Naive B cell (primary cell): ENCODE measurements at places on chromosomes 5 and 9.
A peak's percentile ranks its signal among the peaks of the same experiment; 100 is the strongest.

GRCh38 chr9:87703636-87704276, 22.2 kb upstream of the CTSL start:
- DNase-seq, result no peak

DNA sequence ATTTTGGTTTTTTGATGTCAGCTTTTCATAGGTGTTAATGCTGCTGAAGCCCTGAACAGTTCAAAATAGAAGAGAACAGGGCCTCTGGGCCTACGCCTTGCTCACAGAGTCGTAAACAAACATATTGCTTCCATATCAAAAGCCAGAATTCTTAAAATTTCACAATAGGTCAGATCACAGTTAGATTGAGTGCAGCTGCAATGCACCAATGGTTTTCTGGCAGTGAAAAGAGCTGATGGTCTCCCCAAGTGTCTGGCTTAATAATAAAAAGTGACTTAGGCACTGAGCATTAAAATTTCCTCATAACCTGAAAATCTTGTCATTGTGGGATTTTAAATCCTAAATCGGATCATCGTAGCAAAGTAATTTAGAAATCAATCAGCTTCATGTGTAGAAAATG, 493.0 kb downstream of the CAAP1 start:
- DNase-seq, result no peak

- DNase-seq, result no peak
Measured at GRCh38 chr9:111683392-111683791, 22.0 kb downstream of the GNG10 start.

- no peak for DNase-seq
Measured at GRCh38 chr9:136058084-136058483, 37.0 kb downstream of the NACC2 start.

- peak; percentile 20 for DNase-seq
Measured at GRCh38 chr5:142881076-142881783, 111.1 kb downstream of the ARHGAP26 start.

- no peak for DNase-seq
Measured at GRCh38 chr5:90408571-90409317, 812 bp downstream of the CETN3 start.

- no peak for DNase-seq
Measured at GRCh38 chr9:27108981-27109541, at the start of gene TEK. TEK (plus strand) TSS chr9:27109225; CDS start chr9:27109591, 366 bp downstream.

- no peak for DNase-seq
Measured at GRCh38 chr9:138122676-138123075, 245.1 kb downstream of the CACNA1B start.

DNA sequence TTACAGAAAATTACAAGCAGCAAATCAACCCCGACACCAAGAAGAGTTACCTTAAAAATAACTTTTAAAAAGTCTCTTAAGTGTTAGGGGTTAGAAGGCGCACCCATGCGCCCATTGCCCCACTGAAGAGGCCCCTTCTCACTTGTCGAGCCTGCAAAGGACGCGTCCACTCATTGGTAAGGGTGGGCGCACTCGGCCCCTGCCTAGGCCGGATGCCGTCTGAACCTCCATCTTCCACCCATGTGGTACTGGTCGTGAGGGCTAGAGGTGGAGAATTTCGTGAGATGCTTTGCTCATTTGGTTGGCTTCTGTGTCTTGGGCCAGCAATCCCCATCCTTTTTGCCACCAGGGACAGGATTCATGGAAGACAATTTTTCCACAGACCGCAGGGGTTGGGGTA, 27.5 kb upstream of the LRRC14B start:
- no peak for DNase-seq

DNA sequence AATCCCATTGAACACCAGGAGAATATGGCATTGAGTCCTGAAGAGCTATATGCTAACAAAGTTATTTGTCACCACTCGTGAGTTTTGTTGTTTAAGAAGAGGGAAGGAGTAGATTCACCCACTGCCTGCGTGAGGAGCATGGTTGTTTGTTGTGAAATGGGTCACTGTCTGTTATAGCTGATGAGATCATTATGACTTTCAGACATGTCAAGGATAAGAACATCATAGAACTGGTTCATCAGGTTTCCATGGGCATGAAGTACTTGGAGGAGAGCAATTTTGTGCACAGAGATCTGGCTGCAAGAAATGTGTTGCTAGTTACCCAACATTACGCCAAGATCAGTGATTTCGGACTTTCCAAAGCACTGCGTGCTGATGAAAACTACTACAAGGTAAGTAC, 76.9 kb downstream of the SYK start:
- no peak for DNase-seq

DNA sequence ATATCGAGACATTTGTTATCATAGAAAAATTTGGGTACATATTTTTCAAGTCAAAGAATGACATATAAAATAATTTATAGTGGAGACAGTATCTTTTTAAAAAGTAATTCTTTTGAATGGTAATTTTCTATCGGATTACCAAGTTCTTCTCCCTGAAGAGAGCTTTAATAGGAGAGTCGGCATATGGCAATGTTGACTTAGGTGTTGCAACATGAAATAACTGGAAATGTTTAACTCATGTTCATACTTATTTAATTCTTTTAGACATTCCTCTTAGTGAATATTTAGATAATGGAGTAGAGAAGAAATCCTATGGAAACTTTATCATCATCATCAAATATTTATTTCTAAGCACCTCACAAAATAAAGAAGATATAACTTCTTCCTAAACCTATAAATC, 118.2 kb upstream of the CTNND2 start:
- DNase-seq, result no peak

GRCh38 chr5:115815693-115816225, 700 bp downstream of the CDO1 start:
- DNase-seq, result no peak

- DNase-seq, result no peak
Measured at GRCh38 chr5:139376364-139376763, 6.7 kb downstream of the SLC23A1 start.

- DNase-seq, result peak; percentile 42
Measured at GRCh38 chr9:131275332-131276093, 797 bp downstream of the FAM78A start.

DNA sequence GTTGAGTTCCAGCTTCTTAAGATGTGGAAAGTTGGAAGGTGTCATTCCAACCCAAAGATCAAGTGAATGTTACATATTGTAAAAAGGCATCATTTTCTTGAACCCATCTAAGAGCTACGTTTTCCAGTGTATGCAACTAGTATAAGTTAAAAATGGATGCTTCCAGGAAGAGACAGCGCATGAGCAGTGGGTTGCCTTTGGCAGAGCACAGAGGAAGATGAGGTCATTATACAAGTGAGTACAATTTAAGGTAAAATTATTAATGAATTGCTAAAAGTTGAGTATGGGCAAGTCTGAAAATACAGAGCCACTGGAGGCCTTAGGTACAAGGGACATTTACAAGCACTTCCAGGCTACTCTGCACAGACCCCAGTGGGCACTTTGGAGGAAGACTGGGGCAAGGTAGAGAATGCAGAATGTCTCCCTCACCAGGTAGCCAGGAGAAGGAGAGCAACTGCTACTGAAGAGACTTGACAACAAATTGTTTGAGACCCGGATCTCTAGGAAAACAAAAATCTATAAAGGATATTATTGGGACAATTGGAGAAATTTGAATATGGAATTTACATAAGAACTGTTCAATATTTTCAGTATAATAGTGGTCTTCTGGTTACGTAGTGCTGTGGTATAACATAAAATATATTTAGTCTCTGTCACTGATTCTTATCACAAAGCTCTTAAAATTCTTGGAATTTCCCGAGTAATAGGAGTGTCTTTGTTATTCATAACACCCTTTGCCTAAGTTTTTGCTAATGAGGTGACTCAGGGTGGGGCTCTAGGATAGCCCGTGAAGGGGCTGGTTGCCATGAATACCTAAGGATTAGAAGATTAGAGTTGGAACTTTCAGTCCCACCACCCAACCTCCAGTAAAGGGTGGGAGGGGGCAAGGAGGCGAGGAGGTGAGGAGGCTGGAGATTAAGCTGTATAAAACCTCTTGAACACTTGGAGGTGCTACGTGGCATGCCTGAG, 129.9 kb upstream of the FER start:
- no peak for DNase-seq

DNA sequence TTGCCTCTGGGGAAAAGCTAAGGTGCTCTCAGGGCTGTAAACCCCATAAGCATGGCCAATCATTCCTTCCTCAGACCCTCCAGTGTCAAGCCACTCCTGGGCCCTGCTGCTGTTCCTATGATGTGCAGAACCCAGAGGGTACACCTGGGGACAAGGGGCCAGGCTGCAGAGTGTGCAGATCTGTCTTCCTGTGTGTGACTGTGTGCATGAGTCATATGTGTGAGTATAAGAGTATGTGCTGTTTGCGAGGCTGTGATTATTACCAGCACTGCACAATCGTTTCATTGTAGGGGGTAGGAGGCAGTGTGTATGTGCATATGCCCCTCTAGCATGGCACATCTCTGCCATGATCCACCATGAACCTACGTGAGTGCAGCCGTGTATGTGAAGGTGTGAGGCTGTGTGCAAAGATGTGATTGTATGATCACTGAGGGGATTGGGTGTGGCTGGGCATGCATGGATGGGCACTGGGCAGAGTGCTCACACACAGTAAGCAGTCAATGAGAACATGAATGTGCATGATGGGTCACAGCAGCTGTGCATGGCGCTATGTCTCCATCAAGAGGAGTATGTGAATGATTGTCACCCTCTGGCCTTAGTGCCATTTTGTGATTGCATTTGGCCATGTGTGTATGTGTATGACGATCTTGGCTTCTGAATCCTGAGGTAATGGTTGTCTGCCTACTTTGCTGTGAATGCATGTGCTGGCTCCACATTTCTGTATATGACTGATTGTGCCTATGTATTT, 2.4 kb upstream of the OR1K1 start:
- DNase-seq, result no peak

- DNase-seq, result no peak
Measured at GRCh38 chr9:93280661-93281259, 96.8 kb downstream of the WNK2 start.

- DNase-seq, result no peak
Measured at GRCh38 chr9:69653261-69653660, 18.9 kb downstream of the APBA1 start.

- no peak for DNase-seq
Measured at GRCh38 chr5:30324083-30324482, 869.4 kb upstream of the CDH6 start.

DNA sequence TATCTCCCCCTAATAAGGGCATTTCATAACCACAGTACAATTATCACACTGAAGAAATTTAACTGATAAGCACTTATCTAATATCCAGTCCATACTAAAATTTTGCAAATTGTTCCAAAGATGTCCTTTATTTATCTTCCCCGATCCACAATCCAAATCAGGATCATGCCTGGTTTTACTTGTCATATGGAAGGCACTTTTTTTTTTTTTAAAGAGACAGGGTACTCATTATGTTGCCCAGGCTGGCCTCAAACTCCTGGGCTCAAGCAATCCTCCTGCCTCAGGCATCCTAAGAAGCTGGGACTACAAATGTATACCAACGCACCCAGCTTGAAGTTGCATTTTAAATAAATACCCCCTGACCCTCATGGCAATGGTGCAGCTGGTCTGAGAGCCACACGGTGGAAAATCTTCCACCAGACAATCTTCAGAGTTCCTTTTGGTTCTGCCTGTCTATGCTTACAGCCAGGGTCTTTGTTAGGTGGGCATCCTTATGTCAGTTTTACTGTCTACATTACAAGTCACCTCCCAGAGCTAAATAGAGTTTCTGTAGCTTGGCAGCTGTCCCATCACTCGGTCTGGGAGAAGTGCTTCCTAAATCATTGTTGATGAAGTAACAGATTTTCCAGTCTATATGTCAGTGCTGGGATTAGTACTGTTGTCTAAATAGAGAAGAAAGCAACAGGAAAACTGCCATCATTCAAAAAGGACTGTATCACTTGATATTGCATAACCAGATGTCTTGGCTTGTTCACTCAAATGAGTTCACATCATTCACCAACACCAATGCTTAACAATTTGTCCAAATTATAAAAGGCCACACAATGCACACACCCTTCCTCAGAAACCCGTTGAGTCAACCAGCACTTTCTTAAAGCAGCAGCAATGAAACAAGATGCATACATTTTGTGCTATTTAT, 26.4 kb downstream of the PTPN3 start:
- no peak for DNase-seq

GRCh38 chr5:68225188-68225910, 9.8 kb downstream of the PIK3R1 start:
- no peak for DNase-seq

- DNase-seq, result no peak
Measured at GRCh38 chr9:128901822-128902221, 19.0 kb upstream of the PHYHD1 start.

DNA sequence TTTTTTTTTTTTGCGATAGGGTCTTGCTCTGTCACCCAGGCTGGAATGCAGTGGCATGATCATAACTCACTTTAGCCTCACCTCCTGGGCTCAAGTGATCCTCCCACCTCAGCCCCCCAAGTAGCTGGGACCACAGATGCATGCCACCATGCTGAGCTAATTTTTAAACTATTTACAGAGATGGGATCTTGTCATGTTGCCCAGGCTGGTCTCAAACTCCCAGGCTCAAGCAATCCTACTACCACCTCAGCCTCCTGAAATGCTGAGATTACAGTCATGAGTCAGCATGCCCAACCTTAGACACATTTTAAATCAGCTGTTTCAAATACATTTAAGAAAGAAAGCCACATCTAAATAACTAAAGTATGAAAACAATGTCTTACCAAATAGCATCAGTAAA, 439.0 kb downstream of the EBF1 start:
- no peak for DNase-seq

DNA sequence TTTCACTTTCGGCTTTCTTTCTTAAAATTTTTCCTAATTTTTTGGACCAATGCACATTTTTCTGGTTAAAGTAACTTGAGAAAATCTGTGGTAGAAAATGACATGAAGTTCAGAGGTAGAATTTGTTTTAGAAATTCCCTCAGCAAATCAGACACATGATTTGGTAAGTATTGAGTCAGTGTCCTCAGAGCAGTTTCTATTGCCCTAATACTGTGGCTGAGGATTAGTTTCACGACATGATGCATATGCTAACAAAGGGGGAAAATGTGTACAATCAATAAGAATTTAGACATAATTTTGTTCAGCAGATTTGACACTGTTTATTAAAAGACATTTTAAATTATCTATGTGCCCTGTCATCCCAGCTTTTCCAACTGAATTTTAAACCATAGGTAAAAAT, 56.2 kb upstream of the GCNT4 start:
- DNase-seq, result no peak

- no peak for DNase-seq
Measured at GRCh38 chr9:131366761-131367401, 27.0 kb upstream of the PRRC2B start.

DNA sequence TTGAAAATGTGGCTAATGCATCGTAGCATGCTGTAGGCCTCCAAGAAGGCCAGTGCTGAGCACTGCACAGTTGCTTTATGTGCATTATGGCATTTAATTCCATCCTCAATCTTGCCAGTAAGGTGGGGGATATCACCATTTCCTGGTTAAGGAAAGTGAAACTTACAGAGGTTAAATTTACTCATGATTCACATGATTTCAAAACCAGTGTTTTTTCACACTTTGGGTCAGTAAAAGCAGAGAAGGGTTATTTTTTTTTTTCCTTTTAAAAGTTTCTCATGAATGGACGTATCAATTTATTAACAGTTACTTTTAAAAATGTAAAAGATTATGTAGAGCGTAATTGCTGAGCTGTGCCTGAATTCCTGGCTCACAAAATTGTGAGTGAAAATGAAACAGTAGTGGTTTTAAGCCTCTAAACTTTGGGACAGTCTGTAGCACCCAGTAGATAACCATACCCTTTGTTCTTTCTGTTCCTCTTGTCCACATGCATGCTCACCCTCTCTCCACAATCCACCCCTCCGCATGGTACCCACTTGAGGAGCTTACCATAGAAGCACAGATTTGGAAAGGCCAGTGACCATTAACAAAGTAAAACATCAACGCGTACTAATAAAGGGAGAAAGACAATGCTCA, 21.2 kb downstream of the MAST4 start:
- no peak for DNase-seq
